ENCODE measurements at places on chromosomes 12 and 14. TPM values are rescaled to one million over a fixed set of nuclear protein-coding genes. Genes with fewer than 3 reads are reported as not detected.

DNA sequence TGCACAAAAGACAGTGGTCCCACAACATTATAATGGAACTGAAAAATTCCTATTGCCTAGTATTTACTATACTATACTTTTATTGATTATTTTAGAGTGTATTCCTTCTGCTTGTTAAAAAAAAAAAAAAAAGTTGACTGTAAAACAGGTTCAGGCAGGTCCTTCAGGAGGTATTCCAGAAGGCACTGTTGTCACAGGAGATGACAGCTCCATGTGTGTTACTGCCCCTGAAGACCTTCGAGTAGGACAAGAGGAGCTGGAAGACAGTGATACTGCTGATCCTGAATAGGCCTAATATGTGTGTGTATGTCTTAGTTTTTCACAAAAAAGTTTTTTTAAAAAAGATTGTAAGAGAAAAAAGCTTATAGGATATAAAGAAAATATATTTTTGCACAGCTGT is 12.3 kb downstream of the UBE2N start:
- no peak for DNase-seq

GRCh38 chr14:77032844-77033621 is 4.5 kb upstream of the IRF2BPL start:
- DNase-seq = peak; percentile 95

- DNase-seq = no peak
Observed at GRCh38 chr14:99467336-99468078, 13.2 kb downstream of the SETD3 start.

- DNase-seq = no peak
Observed at GRCh38 chr12:1864867-1865266, 44.5 kb downstream of the LRTM2 start.

DNA sequence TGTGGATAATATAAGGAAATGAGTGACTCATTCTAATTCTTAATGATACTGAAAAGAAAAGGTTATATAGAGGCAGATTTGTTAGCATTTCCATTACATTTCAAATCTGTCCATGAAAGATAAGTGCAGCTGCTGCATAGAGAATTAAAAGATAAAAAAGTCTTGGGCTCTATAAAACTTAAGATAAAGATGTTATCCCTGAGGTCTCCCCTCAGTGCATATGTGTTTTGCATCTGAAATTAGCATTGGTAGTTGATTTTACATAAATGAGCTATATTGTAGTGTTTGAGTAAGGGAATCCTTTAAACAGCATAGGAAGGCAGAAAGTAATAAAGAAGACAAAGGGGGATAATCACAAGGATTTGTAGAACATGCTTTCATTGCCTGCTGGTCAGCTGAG is 206.2 kb downstream of the FSCB start:
- no peak for DNase-seq

DNA sequence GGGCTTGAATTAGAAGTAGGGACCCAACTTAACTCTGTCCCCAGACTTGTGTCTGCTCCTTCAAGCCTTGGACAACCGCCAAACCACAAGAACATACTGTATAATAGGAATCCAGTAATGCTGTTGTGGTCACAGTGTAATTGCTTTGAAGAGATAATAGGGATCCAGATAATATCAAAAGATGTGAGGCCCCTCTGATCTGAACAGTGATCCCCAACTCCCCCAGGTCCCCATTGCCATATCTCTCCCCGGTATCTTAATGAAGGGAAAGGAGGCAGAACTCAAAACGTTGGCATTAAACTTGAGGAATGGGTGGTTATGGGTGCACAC is 8.5 kb upstream of the PLEKHH1 start:
- no peak for DNase-seq

GRCh38 chr12:102439426-102440405 is 40.6 kb downstream of the IGF1 start:
- DNase-seq = no peak

- no peak for DNase-seq
Observed at GRCh38 chr12:59548930-59549329, 46.9 kb upstream of the SLC16A7 start.

DNA sequence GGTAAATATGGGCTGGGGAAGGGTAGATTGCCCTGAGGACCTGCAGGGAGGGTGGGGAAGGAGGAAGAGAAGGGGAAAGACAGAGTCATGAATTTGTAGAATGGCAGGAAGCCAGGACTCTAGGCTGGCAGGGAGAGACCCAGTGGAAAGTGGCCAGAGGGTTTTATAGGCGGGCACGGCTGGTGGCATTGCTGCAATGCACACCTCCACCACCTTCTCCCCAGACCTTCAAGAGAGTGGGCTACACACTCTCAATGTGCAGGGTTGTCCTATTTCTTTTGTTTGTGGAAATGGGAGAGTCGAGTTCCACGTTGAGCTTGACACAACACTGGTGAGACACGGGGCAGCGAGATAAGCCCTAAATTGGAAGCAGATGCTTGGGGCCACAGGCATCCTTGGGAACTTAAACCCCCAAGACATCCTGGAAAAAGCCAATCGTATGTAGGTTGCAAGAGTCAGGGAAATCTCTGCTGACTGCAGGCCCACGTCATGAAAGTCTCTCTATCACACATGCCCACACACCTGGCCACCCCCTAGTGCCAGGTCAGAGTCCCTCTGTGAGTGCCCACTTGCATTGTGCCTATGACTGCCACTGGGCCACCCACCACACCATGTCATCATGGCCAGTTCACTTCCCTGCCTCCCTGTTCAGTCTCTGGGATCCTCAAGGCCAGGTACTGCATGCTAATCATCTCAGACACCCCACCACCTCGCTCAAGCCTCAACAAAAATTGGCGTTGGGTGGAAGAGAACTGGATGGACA is 38.0 kb upstream of the BDKRB2 start:
- peak; percentile 0 for DNase-seq

Gene SYT10
- 1.7 TPM for polyA plus RNA-seq

Gene TAS2R7
- not detected for polyA plus RNA-seq

Gene SLC6A13
- polyA plus RNA-seq = 5.9 TPM

Gene SRRM4
- 0.05 TPM for polyA plus RNA-seq

Gene ZNF410
- 32.9 TPM for polyA plus RNA-seq

Gene GARIN6
- not detected for polyA plus RNA-seq

Gene TMTC2
- 1.5 TPM for polyA plus RNA-seq
